NCI-H2171 (cell line): ENCODE measurements at places on chromosomes 6 and 20.
A peak's percentile ranks its signal among the peaks of the same experiment; 100 is the strongest.

- peak; percentile 50 for DNase-seq
Measured at GRCh38 chr20:24102290-24102689, 113.7 kb upstream of the GGTLC1 start.

- no peak for DNase-seq
Measured at GRCh38 chr20:43658723-43659419, 8.0 kb upstream of the MYBL2 start.

GRCh38 chr6:30265594-30265993 is 52.4 kb upstream of the TRIM26 start:
- no peak for DNase-seq

DNA sequence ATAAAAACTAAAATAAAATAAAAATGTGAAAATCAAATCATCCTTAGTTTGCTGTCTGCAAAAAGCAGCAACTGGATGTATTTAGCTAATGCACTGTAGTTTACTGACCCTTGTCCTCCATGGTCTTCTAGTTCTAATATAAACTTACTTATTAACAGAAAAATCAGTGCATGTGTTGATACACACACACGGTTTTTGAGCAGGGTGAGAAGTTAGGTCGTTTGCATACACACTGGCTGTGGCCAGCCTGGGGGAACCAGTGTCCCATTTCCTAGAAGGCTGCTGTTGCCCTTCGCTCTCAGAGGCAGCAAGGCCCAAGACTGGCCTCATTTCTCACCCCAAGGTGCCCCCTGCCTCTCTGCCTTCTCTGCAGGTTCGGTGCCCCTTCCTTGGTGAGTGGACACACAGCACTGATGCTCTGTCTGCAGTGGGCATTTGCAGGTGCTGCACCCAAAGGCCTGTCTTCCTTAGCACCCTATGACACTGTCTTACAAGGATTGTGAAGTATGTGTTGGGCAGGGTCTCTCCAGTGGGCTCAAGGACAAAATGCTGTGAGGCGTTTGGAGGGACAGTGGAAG is 168.5 kb downstream of the SCP2D1 start:
- DNase-seq = no peak

DNA sequence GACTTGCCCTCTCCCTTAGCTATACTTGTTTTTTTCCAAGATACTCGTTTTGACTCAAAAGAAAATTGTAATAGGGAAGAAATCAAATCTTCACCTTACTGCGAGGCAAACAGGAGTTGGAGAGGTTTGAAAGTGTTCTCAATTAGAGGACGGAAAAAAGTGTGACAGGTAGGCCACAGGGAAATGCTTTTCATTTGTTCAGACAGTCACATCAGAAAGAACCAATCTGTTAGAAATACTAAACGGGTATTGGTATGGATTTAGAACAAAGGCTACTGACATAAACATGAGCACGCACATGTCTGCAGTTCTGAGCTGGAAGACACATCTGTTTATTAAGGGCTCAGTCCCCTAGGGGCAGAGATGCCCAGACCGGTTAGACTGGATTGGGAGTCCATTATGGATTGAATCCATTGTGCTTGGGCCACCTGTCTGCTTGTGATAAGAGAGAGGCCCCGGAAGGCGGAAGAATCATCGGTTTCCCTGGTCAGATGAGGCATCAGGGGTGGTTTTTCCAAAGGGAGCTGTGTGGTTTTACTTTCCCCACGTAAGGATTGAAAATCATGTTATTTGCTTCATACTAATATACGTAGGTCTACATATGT is 220.9 kb upstream of the MYLIP start:
- DNase-seq = no peak

- DNase-seq = no peak
Measured at GRCh38 chr6:80338201-80338836, 231.8 kb downstream of the BCKDHB start.

GRCh38 chr20:11443382-11444119 is 474.1 kb upstream of the BTBD3 start:
- DNase-seq = no peak

DNA sequence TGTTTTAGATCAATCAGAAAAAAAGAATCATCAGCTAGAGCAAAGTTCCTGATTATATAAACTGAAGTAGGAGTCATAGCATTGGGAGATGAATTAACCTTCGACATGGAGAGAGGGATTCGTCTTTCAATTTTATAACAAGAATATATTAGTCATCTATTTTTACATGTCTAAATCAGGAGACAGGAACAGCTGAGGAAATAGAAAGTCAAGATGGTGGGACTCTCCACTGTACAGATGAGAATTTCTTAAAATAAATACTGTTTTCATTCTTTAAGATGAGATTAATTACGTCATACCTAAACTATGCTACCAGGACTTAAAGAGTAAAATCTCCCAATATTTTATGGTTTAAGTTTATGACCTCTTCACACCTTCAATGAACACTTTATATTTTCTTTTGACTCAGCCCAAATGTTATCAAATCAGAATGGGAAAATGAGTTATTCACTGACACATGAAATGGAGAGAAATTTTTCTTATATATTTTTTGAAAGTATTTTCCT is 1137.7 kb downstream of the EPHA7 start:
- no peak for DNase-seq

DNA sequence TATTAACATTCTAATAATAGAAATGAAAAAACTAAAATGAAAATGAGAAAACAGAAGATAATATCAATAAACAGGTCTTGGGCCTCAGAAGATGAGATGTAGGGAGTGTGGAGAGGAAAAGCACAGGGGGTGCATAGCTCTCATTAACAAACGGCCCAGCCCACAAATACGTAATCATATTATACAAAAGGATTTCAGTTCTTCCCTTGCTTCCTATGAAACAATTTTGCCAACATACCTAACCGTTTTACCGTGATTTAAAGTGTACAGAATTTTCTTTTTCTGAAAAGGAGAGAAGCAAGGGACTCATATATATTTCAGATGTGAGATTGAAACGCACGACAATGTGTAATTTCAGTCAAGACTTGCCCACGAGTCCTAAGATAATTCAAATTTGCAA is 136.0 kb downstream of the HFE start:
- DNase-seq = peak; percentile 28

- DNase-seq = no peak
Measured at GRCh38 chr6:105164418-105164817, 15.4 kb downstream of the POPDC3 start.

DNA sequence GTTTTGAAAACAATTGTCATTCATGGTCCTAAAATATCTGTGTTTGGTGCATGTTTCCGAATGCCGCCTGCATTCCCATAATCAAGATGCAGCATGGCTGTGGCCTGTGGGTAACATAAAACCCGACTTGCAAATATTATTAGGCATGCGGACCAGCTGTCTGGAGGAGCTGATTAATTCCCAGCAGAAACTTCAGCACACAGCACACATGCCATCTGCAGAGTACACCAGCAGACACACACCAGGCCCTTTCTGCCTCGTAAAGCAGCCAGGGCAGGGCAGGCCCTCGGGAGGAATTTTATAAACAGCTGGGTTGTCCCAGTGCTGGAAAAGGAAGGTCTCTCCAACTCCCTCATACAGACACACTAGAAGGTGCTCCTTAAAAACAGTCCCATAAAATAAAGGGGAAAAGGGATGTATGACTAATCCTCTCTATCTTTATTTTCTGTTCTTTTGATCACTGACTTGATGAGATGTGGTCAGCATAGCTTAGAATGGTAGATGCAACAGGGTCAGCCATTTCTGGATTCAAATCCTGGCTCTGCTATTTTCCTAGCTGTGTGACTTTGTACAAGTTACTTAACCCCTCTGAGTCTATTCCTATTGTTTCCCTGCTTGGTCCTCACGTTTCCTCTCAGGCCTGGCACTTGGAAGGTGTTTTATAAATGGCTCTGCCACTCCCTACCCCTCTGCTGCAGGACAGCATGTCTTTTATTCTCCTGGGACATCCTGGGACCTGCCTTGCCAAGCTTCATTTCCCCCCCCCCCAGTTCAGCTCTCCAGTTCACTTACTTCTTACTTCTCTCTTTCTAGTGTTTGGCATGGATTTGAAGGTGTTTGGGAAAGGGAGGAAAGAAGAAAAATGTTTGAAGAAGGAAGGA is 85.9 kb upstream of the TRAF3IP2 start:
- DNase-seq = peak; percentile 87

GRCh38 chr6:9514146-9514545 is 900.7 kb downstream of the TFAP2A start:
- DNase-seq = no peak

DNA sequence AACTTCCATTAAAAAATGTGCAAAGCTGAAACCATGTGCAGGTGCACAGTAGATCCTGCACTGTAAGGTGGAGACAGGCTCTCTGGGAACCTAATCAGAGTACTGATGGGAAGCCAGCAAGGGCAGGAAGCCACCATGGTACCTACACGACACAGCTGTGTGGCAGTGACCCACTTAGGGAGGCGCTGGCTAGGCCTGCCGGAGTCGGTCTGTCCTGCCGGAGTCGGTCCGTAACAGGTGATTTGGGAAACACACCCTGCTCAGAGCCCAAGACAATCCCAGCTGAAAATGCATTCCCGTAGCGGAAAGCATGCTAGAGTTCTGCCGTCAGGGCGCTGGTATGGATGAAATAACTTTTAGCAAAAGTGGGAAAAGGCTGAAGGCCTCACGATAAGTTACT is 17.2 kb downstream of the TXNDC5 start:
- no peak for DNase-seq

- DNase-seq = no peak
Measured at GRCh38 chr6:139730340-139730974, 356.0 kb upstream of the CITED2 start.

GRCh38 chr20:57622201-57622570 is 2.0 kb upstream of the ZBP1 start:
- DNase-seq = no peak

- DNase-seq = no peak
Measured at GRCh38 chr20:58058421-58059259, 169.8 kb downstream of the ANKRD60 start.

DNA sequence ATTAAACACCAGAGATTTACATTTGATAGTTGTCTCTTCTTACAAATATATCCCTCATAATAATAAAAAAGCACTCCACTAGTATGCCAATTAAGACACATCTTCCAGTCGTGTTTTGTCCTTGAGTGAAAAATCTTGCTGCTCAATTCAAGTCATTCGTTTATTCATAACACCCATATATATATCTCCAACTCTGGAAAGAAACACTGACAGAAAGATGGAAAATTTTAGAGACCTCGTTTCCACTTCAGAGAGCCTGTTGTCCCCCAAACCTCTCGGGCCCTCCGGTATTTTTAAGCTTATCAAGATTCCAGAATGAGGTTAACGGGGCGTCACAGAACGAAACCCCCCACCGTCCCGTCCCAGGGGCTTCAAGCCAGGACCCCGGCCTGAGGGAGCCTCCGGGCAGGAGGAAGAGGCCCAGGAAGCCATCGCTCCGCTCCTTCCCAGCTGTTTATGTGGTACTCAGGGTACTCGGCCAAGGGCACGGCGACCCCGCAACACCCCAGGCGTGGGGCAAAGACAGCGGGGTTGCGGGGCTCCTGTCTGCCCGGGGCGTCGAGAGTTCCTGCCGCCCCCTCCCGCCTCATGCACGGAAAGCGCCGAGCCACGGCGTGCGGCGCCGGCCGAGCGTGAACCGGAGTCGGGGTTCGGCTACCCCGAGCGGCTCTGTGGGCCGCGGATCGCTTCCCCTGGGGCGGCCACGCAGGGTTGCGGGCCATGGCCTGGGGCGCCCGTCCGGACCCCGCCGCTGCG is 623 bp upstream of the SNX9 start:
- no peak for DNase-seq

- no peak for DNase-seq
Measured at GRCh38 chr6:71368284-71368683, 79.7 kb downstream of the OGFRL1 start.

GRCh38 chr6:44050872-44051505 is 76.3 kb downstream of the MRPL14 start:
- DNase-seq = no peak

- DNase-seq = no peak
Measured at GRCh38 chr20:46359233-46359751, 47.1 kb downstream of the ELMO2 start.

- no peak for DNase-seq
Measured at GRCh38 chr20:56451056-56451765, 17.2 kb upstream of the RTF2 start.

DNA sequence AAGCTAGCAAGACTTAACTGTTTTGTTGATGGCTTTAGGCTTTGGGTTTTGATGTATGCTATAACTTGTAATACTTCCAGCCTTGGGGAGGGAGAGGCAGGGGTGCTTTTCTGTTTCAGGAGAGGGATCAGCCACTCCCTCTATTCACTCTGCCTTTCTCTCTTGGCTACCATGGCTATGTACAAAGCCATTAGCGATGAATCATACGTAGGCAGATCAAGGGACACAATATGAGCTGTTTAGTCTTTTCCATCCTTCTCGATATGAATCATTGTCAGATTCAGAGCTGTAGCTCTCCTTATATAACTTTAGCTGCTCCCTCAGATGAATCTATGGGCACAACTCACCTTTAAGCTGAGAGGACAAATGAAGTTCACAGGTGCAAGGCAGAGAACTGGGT is 230.6 kb downstream of the TSHZ2 start:
- no peak for DNase-seq

DNA sequence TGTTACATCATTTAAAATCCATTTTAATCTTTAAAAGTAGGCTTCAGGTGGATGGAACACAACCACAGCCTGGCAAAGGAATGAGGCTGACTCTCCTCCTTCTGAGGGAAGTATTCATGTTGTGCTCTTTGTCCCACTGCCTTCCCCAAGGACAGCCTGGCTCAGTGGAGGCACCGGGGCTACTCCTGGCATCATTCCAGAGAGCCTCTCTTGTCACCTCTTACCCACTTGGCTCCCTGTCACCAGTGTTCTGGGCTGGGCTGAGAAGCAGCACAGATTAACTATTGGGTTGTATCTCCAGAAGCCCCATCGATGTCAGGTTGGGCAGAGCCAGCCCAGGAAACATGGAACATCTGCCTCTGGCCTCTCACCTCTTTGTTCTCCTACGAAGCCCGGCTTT is 10.7 kb upstream of the TP53INP2 start:
- DNase-seq = no peak

GRCh38 chr6:53315086-53315724 is 33.5 kb downstream of the ELOVL5 start:
- DNase-seq = no peak

DNA sequence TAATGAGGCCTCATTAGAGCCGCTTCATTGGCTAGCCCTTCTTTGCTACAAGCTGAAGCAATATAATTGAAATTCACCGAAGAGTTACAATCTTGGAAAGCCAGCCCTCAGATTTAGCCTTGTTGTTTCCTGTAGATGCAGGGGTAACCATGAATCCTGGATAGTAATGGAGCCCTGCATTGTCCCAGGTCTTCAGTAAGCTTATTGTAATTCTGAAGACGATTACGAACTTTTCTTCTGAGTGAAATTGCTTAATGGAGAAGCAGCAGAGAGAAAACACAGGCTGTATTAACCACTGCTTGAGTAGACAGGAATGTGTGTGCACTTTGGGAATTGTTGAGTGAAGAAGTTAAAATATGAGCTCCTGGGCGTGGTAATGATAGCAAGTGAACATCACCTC is 26.3 kb upstream of the NAA20 start:
- no peak for DNase-seq

- no peak for DNase-seq
Measured at GRCh38 chr6:31737315-31737990, 1.1 kb upstream of the CLIC1 start.
